ENCODE measurements at places on chromosomes 3 and 15.
A peak's percentile ranks its signal among the peaks of the same experiment; 100 is the strongest.

- DNase-seq, result no peak
Measured at GRCh38 chr3:165532851-165533250, 304.4 kb downstream of the BCHE start.

DNA sequence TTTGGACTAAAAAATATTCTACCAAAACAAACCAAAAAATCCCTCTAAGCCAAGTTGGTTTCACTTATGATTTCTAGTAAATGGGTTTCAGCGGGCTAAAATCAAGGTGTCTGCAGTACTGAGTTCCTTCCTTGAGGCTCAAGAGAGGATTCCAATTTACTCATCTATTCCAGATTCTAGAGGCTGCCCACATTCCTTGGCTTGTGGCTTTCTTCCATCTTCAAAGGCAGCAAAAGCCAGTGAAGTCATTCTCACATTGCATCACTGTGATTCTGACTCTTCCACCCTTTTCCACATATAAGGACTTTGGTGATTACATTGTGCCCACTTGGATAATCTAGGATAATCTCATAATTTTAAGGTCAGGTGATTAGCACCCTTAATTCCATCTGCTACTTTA is 48.1 kb downstream of the DPPA2 start:
- no peak for DNase-seq

DNA sequence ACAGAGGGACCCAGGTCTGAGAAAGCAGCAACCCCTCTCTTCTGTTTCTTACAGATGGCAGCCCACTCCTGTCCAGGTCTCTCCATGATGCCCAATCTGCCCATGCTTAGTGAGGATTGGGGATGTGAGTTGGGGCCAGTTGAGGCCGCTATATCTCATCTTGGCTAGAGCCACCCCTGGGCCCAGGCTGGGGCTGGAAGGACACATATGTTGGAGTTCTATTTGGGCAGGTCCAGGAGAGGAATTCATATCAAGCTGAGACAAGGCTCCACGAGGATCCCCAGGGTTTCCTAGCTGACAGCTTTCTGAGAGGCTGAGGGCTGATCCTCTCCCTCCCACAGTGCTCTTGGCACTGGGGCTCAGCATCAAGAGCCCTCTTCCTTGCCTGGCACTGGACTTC is 11.4 kb downstream of the TGM5 start:
- DNase-seq, result no peak

- DNase-seq, result peak; percentile 70
Measured at GRCh38 chr3:25831578-25831977, 41.7 kb downstream of the OXSM start.

DNA sequence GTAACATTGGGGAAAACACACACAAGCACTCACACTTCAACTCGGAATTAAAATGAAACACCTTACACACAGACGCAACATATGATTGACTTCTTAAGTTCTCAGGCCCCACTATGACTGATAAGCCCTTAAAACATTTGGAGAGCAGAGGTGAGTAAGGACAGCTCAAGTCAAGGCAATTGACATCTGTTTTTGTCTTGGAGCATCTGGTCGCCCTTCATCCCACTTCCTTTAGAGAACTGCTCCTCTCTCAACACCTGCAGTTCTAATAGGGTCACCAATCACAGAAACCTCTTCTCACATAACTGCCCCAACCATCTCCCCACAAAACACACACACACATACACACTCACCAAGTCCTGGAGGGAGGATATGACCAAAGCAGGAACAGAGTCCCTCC is 43.4 kb downstream of the ERC2 start:
- no peak for DNase-seq

DNA sequence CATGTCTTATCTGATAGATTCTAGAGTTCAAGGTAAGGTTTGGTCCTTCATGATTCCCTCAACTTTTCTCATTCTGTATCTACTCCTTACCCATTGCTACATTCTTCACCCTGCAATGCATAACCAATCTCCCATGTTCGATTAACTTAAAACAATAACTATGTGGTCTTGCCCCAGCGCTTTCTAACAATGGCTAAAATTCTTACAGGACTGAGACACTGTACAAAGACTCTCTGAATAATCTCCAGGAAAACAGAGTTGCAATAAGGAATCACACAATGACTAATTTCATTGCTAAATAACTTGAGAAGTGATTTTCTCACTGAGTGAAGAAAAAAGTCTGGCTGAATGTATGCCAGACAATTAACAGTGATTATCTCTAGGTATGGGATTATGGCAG is 69.6 kb upstream of the FAM174B start:
- no peak for DNase-seq

- no peak for DNase-seq
Measured at GRCh38 chr3:116129187-116129946, 315.9 kb downstream of the LSAMP start.

DNA sequence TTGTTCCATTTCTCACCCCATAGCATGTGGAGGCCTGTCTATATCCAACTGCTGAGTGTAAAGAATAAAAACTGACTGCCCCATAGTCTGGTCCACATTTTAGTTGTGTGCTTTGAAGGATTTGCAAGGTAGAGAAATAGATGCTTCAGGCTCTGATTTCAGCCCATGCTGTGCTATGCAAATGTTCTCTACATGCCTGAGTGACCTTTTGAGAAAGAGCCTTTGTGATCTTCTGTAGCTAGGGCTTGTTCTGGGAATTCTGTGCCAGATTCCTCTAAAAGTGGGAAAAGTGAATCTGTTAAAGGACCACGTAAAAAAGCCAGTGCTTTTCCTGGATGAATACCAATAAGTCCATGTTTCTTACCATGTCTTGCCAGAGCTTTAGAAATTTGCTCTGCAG is 5.2 kb downstream of the KCTD6 start:
- DNase-seq, result no peak

GRCh38 chr3:38519000-38519399 is 22.9 kb downstream of the EXOG start:
- DNase-seq, result peak; percentile 31

GRCh38 chr3:34070831-34071585 is 272.6 kb downstream of the PDCD6IP start:
- no peak for DNase-seq

DNA sequence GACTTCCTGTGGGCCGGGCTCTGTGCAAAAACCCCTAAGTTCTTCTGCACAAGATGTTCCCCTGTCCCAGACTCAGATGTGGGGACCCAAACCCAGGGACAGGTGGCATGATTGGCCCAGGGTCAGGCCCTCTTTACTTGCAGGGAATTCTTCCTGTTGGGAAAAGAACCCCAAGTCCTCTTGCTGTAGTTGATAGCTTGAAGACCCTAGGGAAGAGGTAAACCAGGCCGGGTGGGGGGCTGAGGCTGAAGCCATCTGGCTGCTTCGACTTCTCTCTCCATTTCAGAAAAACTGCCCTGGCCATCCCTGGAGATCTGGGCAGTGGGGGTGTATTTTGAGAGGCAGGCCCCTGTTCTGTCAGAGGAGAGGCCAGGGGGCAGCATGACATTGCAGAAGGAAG is 23.5 kb downstream of the SSUH2 start:
- DNase-seq, result no peak

All from OCI-M1 (cell line).